AG08395 (cell line): ENCODE measurements at places on chromosomes 16 and 17.

DNA sequence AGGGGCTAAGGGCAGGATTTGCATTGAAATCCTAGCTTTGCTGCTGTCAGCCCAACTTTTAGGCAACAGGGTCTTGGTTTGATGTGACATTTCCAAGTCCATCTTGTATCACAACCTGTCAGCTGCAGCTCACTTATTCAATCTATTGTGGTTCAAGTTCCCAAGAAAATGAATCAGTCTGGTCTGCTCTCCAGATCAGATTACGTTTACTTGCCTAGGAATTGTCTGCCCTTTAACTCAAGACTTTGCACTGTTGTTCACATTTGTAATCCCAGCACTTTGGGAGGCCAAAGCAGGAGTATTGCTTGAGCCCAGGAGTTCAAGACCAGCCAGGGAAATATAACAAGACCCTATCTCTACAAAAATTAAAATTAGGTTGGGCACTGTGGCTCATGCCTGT, 10.0 kb downstream of the STX4 start:
- DNase-seq: no peak

- no peak for DNase-seq
Measured at GRCh38 chr17:64503821-64504768, 2.0 kb downstream of the DDX5 start.

DNA sequence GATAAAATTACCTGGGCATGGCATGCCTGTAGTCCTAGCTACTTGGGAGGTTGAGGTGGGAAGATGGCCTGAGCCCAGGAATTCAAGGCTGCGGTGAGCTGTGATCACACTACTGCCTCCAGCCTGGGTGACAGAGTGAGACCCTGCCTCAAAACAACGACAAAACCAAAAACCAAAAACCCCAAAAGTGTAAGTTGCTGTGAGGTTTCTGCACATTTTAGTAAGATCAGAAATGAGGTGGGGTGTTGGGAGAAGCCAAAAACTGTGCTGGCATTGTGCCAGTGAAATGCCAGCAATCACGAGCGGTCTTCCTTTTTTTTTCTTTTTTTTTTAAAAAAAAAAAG, 114.6 kb downstream of the PITPNC1 start:
- DNase-seq: no peak

- DNase-seq: no peak
Measured at GRCh38 chr17:2266865-2267228, 36.7 kb downstream of the SMG6 start.

- peak; percentile 34 for DNase-seq
Measured at GRCh38 chr16:60142619-60143347, 1408.7 kb upstream of the GOT2 start.

DNA sequence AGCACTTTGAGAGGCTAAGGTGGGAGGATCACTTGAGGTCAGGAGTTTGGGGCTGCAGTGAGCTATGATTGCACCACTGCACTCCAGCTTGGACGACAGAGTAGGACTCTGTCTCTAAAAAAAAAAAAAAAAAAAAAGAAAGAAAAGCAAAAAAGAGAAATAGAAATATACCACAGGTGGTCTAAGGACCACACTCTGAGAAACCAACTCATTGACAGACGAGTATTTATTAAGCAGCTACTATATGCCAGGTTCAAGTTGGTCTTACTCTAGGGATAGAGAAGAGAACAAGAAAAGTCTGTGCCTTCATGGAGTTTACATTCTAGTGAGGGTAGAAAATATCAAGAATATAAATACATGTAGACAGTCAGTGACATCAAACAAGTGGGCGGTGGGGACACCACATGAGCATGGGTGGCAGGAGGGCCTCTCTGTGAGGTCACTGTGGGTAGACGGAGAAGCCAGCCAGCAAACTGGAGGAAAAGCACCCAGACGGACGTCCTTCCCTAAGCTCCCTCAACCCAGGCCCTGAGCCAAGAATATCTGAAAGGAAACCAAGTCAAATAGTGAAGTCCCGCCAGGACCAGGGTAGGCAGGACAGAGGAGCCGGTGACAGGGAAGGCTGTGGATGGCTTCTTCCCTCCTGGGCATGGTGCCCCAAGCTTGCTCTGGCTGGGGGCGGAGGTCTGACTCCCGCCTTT, 4.7 kb downstream of the CDIPT start:
- DNase-seq: no peak

GRCh38 chr16:13633391-13633861, 286.5 kb upstream of the ERCC4 start:
- DNase-seq: no peak

DNA sequence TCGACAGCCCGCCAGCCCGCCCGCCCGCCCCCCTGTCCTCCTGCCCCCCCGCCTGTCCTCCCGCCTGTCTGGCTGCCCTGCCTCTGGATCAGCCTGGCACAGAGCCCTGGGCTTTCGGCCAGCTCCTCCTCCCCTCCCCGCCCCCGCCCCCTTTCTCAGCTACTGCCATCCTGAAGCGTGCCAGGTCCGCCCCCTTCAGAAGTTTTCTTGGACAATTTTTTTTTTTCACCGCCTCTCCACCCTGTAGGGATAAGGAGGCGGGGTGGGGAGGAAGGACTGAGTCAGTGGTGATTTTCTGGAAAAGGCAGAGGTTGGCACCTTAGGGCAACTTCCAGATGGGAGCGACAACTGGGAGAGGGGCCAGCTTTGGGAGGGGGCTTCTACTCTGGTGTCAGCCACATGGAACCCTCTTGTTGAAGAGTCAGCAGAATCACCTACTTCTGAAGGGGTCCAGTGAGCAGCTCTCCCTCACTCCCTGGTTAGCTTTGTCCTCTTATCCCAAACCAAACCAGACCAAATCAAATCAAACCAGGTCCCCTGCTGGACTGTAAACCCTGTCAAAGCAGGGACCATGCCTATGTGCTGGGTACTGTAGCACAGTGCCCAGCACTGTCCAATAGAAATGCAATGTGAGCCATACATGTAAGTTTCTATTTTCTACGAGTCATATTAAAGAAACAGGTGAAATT, 19.7 kb downstream of the IGF2BP1 start:
- peak; percentile 88 for DNase-seq

GRCh38 chr17:65154770-65155589, 17.8 kb downstream of the RGS9 start:
- DNase-seq: peak; percentile 28

DNA sequence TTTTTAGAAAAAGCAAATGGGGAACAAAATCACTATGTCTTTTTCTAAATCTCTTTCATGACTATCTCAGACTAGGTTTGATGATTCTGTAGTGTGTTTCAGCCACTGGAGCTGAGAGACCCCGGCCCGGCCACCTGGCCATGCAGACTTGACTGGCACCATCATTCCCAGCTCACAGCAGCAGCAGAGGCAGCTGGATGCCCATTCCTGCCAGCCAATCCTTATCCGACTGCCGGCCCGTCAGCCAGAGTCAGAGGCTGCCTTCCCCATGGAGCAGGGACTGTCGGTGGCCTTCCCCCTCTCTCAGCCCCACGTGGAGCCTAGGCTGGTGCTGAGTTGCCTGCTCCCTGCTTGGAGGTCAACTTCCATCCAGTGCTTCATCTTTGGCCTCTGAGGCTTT, 56.0 kb upstream of the WSB1 start:
- no peak for DNase-seq

- DNase-seq: peak; percentile 96
Measured at GRCh38 chr17:56977673-56978395, at the start of gene SCPEP1. TSS of gene SCPEP1 (plus strand) at chr17:56978131. CDS start at chr17:56978160, 29 bp downstream.

GRCh38 chr17:66465701-66466100, 163.3 kb downstream of the PRKCA start:
- no peak for DNase-seq

DNA sequence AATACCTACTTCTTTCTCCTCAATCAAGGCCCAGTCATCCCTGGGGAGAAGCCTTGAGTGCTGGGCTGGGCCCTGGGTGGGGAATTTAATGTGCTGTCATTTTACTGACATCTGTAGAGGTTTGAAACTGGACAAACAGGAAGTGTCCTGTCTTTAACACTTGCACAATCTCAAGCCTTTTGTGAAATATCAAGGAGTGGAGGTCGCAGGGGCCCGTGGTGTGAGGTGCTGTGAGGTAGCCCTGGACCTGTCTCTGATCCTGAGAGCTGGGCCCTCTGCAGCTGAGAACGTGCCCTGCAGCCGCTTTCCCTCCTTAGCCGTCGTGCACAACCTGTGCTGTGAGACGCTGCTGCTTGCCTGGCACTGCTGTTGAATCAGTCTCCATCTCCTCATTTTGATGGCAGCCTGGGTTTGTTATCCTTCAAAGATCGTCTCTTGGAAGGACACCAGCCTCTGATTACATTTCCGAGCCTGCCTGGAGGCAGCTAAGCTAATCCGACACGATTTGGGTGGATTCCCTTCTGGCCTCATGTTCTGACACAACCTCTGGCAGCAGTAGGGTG, 29.9 kb downstream of the SMARCE1 start:
- no peak for DNase-seq

DNA sequence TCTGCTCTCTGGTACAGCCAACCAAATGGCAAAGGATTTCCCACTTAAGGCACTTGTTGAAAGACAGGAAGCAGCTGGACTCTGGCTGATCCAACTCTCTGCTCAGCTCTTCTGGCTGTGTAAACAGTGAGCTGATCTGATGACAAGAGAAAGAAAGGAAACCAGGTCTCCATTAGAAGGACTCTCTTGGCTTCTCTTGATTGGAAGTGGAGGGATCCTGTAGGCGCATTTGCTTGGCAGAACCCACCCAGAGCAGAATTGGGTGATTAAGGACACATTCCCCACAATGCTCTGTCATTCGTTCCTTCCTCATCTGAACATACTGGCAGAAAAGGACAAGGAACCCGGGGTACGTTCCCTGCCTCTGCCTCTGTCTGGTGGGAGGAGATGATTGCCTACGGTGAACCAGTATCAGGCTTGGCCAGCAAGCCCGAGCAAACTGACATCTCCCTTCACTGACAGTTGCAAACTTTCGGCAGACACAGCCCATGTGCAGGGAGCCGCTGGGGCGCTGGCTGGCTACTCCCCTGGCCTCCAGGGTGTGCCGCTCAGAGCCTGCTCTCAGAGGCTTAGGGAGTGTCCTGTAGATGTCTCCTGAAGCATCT, 29.1 kb downstream of the LDHD start:
- DNase-seq: peak; percentile 12

GRCh38 chr17:1737531-1738291, 5.0 kb upstream of the SERPINF2 start:
- no peak for DNase-seq

DNA sequence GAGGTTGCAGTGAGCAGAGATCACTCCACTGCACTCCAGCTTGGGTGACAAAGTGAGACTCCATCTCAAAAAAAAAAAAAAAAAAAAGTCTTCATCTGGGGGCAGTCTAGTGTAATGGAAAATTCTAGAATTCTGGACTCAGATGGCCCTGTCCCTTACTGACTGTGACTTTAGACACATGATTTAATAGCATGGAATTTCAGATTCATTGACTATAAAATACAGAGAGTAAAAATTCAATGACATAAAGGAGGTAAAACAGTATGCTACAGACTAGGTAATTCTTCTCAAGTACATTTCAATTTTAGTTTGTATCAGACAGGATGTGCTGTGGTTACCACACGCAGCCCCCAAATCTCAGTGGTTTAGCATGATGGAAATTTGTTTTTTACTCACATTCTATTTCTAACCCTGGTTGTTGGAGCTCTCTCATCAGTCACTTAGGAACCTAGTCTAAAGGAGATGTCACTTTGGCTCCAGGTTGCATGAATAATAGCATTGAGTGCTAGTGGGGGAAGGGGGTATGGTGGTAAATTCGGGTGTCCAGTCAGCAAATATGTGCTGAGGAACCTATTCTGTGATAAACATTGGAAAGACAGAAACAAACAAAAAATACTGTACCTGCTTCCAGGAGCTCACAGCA, 444.0 kb downstream of the XYLT1 start:
- DNase-seq: no peak

DNA sequence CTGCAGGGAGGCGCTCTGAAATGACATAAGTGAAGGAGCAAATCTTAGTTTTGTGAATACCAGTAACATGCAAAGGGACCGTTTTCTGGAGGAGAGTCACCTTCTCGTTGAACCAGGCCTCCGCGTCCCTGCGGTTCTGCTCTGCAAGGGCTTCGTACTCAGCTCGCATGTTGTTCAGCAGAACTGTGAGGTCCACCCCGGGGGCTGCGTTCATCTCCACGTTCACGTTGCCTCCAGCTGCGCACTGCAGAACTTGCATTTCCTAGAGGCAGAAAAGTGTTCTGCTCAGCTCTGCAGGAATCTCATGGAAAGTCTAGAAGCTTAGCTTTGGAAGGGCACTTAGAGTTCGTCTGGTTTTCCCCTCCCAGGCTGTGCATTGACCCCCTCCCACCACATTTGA, 4.1 kb downstream of the KRT25 start:
- DNase-seq: no peak
